ENCODE measurements at places on chromosomes 1 and 21.

- DNase-seq = no peak
Measured at GRCh38 chr1:83766241-83766691, 232.7 kb downstream of the TTLL7 start.

GRCh38 chr21:45255381-45256020 lies 32.2 kb downstream of the POFUT2 start:
- DNase-seq = no peak

GRCh38 chr1:9306006-9306405 lies 13.3 kb downstream of the SPSB1 start:
- no peak for DNase-seq

GRCh38 chr1:112508278-112509004 lies at the start of gene WNT2B:
Gene WNT2B (plus strand): TSS chr1:112508965. CDS start chr1:112509263, 298 bp downstream.
- DNase-seq = peak; percentile 61

DNA sequence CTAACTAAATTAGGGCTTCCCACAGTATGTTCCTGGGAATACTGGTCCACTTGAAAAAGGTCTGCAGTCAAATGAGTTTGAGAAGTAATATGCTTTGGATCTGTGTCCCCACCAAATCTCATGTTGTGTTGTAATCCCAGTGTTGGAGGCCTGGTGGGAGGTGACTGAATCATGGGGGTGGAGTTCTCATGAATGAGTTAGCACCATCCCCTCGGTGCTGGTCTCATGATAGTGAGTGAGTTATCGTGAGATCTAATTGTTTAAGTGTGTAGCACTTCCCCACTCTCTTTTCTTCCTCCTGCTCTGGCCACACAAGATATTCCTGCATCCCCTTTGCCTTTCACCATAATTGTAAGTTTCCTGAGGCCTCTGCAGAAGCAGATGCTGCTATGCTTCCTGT lies 16.9 kb upstream of the DMRTB1 start:
- no peak for DNase-seq

- DNase-seq = no peak
Measured at GRCh38 chr1:221363039-221363438, 378.9 kb downstream of the DUSP10 start.

- DNase-seq = no peak
Measured at GRCh38 chr1:200029035-200029821, 1.7 kb downstream of the NR5A2 start.

DNA sequence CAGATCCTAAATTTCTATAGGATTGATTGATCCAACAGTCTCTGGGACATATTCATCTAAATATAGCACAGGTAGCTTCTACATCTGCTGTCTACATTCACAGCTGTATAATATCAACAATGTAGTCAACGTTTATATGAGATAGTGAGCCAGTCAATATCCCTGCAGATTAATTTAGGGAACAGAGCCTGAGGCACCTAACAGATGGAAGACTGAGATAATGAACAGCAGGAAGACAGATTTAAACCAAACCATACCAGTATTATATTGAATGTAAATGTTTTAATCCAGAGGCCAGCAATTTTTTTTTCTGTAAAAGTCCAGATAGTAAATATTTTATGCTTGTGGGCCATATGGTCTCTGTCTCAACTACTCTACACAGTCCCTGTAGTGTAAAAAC lies 2072.4 kb downstream of the MRPL39 start:
- DNase-seq = no peak

DNA sequence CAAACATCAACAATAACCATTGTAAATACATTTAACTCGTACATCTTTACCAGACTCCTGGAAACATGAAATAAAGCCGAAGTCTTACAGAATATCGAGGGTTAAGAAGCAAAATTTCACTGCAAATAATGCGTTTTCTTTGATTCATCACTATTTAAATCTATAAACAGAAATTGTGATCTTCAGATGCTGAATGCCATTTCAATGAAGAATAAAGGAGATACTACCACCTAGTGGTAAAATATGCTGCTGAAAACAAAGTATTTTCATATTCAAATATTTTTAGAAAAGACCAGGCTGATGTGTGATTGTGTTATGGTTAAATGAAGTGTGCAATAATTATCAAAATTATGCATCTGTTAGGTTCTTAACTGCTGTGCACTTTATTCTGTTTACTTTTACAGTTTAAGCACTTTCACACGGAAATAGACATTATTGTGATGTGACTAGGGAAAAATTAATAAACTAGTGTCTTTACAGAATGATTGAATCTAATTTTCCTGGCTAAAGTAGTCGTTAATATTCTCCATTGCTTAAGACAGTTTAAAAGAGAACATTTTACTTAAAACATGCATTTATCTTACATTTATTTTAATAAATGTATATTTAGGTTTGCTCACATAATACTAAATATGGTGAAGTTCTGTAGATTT lies 1093.1 kb downstream of the MRPL39 start:
- no peak for DNase-seq

- DNase-seq = no peak
Measured at GRCh38 chr1:173413271-173413707, 63.8 kb upstream of the PRDX6 start.

DNA sequence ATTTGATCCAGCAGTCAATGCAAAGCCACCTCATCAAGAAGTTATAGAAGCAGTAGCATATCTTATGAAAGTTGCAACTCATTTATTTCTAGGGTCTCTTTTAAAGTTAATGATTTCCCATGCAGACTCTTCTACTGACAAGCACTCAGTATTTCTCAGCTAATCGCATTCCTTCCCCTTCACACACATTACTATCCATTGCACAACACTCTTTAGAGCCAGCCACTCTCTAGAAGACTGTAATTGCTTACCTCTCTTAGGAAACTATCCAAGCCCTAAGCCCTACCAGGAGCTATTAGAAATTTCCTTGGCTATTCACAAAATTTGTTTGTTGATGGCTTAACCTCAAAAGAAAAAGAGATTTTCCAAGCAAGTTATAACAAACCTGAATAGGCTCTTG lies 106.0 kb downstream of the ADAMTS1 start:
- no peak for DNase-seq

- DNase-seq = no peak
Measured at GRCh38 chr1:101479945-101480344, 243.1 kb downstream of the S1PR1 start.

DNA sequence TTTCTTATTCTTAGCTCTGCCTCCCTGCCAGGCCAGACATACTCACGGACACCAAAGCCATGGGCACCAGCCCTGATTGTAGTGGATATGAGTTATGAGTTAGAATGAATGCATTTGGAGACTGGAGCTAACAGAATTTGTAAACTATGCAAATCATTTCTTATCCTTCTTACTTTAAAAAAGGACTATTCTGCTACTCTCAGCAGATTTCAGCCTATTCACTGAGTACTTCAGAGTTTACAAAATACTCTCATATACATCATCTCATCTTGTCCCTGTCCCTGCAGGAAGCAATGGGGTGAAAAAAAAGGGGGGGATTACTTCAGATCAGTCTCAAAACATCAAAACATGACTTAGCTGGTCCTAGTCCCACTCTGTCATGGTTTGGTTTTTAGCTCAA lies 541.4 kb upstream of the PLXNA2 start:
- no peak for DNase-seq

DNA sequence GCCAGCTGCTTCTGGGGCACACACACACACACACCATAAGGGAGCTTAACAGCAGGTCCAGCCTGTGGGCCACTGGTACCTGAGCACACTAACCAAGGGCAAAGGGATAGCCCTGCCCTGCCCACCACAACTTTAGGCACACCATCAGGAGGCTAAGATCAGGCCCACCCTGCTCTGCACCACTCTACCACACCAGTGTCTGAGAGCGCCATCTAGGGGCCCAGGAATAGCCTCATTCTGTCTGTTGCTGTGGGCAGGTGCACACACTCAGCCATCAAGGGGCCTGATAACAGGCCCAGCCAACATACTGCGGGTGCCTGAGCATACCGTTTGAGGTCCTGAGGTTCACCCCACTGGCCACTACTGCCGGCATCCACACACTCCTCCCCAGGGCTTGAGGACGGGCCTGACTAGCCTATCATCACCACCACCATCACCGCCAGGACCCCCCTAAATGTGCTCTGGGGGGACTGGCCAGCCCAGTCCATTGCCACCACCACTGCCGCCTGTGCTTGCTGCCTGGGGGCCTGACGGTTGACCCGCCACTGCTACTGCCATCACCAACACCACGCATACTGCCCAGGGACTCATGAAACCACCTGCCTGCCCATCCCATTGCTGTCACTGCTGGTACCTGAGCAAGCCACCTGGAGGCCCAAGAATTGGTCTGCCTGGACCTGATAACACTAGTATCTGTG lies 31.3 kb downstream of the NSL1 start:
- peak; percentile 70 for DNase-seq

DNA sequence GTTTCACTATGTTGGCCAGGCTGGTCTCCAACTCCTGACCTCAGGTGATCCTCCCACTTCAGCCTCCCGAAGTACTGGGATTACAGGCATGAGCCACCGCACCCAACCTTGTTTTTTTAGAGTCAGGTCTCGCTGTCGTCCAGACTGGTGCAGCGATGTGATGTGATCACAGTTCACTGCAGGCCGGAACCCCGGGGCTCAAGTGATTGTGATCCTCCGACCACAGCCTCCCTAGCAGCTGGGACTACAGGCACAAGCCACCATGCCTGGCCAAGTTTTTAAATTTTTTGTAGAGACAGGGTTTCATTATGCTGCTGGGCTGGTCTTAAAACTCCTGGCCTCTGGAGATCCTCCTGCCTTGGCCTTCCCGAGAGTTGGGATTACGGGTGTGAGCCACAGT lies 46.1 kb upstream of the LIN9 start:
- DNase-seq = no peak

- DNase-seq = no peak
Measured at GRCh38 chr1:67273591-67273990, 34.1 kb upstream of the IL12RB2 start.

DNA sequence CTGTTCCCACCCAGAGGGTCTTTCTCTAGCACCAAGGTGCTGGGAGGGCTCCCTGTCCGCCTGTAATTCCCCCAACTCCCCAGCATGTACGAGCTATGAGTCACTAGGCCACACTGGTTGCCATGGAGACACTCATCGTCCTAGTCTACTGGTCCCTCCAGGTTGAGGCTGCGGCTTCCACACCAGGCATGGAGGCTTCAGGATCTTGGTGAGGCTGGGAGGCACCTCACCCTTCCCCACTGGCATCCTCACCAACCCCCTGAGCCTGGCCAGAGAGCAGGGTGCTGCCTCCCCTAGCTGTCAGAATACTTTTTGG lies 75.6 kb upstream of the KAZN start:
- no peak for DNase-seq

- DNase-seq = no peak
Measured at GRCh38 chr1:36367798-36368197, 17.9 kb downstream of the STK40 start.

DNA sequence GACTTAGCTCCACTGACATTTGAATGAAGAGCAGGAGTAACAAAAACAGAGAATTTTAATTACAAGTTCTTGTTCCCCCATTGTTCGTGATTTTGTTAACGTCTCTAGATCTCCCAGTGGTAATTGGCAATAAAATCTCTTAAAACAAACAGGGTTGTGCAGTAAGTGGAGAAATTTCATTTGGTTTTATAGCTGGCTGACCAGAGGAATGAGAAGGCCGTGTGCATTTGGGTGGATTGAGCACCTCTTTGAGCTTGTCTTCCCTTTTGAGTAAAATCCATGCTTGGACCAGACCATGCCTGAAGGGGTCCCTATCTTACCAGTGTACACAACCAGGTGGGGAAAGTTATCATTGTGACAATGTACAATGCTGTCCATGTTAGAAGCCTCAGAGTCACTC lies 137.8 kb downstream of the HIVEP3 start:
- no peak for DNase-seq

DNA sequence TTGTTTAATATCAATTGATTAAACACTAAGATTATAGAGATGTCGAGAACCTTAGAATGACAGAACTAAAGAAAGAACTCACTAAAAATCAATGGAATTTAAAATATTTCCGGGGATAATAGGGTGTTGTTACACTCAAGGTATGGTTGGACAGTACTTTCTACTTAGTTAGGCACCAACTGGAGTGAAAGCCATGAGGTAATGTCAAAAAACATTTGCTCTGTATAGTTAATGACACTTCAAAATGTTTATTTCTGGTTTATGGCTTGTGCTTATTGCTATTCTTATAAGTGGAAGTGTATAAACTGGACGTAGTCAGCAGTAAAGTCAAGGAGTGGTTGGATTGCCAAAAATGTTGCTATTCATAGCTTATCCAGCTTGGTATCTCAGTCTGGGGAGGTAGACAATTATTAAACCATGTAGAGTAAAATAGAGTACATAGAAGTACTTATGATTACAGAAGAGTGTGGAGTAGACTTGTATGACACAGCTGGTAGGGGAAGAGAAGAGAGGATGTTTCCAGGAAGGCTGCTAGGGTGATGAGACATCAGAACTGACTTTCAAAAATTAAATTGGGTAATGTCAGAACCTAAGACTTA lies 56.5 kb upstream of the BMP8A start:
- no peak for DNase-seq

DNA sequence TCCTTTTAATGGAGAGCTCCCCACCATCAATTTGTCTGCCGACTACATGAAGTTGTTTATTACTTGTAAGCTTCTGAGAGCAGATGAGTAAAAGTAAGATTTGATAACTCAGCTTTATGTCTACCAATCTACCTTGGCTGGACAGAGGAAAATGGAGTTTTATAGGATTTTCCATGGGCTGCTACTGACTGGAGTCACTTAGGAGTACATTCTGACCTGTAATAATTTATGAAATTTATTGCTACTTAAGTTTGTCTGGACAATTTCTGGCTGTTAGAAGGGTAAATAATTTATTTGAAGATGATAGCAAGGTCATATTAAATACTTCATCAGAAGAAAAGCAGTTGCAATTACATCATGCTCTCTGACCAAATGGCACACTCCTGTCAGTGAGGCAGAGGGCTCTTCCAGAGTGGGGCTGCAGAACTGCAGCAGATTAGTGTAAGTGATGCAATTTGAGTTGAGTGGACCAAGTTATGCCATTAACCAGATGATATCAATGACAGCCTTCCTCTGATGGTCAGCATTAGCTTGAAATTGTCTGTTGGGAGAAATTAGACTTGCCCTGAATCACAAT lies 736.7 kb upstream of the PTBP2 start:
- no peak for DNase-seq

- DNase-seq = peak; percentile 34
Measured at GRCh38 chr21:37219761-37220432, 47.2 kb downstream of the VPS26C start.

DNA sequence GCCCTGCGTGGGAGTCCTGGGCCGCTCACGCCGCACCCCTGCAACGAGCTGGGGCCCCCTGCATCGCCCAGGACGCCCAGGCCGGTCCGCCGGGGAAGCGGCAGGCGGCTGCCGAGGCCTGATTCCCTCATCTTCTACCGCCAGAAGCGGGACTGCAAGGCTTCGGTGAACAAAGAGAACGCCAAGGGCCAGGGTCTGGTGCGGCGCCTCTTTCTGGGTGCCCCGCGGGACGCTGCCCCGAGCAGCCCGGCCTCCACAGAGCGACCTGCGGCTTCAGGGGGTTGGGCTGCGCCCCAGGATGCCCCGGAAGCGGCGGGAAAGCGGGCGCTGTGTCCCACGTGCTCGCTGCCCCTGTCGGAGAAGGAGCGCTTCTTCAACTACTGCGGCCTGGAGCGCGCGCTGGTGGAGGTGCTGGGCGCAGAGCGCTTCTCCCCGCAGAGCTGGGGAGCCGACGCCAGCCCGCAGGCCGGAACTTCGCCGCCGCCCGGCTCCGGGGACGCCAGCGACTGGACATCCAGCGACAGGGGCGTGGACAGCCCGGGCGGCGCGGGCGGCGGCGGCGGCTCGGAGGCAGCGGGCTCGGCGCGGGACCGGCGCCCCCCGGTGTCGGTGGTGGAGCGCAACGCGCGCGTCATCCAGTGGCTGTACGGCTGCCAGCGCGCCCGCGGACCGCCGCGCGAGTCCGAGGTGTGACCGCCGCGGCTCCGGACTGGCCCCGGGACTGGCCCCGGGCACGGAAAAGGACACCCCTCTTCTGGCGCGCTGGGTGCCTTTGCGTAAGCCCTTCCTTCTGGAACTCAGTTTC lies 2.7 kb downstream of the FAM110D start:
- DNase-seq = peak; percentile 48

All from CD4-positive, alpha-beta T cell treated with Interleukin-6 for 4 hours (primary cell).